ENCODE measurements at places on chromosomes 5 and 9.

GRCh38 chr5:127666043-127666716 lies 17.3 kb downstream of the CTXN3 start:
- DNase-seq, result no peak

DNA sequence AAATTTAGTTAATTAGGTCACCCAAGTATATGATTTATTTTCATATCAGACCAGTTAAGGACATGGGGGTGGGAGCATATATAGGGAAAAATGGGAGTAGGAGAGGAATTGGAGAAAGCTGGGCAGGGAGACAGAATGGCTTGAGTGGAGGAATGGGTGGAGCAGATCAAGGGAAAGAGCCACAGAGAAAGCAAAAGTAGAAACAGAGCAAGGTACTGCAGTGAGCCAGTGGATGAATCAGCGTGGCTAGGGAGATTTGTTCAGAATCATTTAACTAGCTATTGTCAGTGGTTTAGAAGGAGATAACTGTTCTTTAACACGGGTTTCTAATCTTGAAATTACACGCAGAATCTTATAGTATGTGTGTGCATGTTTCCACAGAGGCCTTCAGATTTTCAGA lies 37.4 kb downstream of the SNX24 start:
- DNase-seq, result no peak

- no peak for DNase-seq
Measured at GRCh38 chr5:109100971-109101370, 308.8 kb downstream of the PJA2 start.

- no peak for DNase-seq
Measured at GRCh38 chr5:132195727-132196126, 31.9 kb downstream of the P4HA2 start.

DNA sequence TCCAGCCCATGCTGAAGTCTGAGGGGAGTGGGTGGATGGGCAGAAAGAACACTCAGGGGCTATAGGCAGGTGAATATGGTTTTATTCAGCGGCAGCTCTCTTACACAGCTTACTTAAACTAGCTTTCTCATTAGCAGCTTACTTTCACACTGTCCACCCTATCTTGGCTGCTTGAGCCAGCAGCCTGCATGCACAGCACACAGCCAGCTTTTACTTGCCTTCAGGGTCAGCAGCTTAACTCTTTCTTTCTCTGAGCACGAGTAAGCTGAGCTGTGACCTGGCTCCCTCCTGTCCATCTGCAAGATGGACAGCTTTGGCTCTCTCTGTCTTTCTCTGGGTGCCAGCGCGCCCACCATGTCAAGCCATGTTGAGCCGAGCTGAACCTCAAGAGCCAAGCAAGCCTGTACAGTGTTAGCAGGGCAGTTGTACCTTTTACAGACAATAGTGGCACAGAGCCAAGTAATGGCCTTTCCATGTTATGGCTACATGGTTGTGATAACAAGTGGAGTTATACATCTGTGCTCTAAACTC lies 1054.9 kb downstream of the PTPRD start:
- DNase-seq, result peak; percentile 10

GRCh38 chr9:17204611-17205152 lies 69.8 kb downstream of the CNTLN start:
- DNase-seq, result peak; percentile 3

GRCh38 chr5:148543727-148544126 lies 110.6 kb downstream of the HTR4 start:
- DNase-seq, result no peak

DNA sequence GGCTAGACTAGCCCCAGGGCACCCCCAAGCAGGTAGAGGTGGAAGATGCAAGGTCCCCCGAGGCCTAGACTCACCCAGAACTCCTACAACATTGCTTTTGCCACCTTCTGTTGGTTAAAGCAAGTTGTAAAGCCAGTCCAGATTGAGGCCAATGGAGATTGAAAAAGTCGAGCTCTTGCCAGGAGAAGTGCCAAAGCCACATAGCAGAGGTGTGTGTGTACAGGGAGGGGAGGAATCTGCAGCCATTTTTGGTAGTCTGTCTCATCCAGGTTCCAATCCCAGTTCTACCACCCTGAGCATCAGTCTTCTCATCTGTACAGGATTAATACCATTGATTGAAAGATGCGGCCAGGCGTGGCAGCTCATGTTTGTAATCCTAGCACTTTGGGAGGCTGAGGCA lies 12.3 kb upstream of the URM1 start:
- DNase-seq, result no peak

DNA sequence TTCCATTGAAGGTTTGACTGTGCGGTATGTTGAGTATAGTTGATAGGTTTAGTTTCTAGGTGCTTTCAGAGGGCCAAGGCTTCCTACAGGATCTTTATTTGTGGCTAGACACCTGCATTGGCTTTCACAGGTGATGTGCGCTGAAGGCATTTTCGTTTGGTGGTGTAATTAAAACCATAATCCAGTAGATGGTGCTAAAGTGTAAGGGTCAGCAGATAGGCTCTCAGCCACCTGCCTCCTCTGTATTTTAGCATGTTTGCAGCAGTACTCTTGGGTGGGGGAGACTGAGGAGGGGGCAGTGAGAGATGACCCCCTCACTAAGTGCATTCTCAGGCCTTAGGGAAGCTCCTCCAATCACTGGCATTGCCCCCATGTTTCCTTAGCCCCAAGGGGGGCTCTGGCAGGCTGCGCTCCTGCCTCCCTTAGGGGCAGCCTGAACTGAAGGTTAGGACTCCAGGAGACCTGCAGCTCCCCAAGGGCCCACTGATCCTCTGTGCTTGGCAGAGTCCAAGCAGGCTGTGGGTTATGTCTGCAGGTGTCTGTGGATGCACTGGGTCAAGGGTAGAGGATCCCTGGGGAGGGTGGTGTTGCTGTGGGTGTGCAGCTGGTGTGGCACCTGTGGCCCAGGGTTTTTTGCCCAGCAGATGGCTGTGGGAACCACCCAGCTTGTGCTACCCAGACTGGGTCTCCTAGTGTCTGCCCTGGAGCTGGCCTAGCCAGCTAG lies 23.4 kb downstream of the CDK20 start:
- DNase-seq, result no peak

DNA sequence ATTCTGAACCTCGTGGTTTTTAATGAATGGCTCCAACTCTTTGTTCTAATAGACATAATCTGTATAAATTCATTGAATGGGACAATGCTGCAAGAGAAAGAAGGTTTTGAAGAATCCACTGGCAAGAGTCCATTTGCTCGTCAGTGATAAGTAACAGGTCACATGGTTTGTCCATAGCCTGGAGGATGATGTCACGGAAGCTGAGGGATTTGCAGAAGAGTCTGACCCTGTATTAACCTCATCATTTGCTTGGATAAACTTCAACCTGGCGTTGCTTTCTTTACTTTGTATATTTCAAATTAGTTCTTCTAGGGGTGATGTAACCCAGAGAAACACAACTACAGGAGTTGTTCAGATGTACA lies 197.4 kb downstream of the GAS1 start:
- DNase-seq, result no peak

DNA sequence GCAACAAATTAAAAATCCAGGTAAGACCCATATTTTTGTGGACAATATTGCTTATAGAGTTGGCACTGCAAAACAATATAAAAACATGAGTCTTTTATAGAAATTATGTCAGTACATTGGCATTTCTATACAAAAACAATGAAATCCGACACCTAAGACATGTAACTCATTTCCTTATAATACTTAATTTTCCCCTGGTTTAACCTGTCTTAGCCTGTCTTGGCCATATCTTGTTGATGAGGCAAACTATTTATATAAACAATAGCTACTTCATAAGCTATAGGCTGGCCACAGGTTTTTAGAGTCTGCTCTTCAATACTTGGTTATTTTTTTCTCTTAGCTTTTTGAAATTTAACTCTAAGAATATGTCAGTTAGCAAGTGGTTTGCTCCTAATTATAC lies 44.7 kb upstream of the IZUMO3 start:
- DNase-seq, result no peak

DNA sequence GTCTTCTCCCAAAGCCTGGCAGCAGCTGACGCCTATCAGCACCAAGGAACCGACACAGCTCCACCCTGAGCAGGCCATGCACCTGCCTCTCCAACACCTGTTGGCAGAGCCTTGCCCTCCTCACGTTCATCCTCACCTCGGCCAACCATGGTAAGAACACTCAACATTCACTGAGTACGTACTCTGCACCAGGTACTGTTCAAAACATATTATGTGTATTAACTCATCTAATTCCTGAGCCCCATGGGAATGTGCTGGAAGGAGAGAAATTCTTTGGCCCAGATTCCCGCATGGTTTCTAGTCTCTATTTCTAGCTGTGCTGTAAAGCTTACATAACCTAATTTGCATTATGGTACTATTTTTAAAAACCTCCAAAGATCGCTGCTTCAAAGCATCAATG lies 86.1 kb downstream of the GPR21 start:
- DNase-seq, result no peak

- DNase-seq, result no peak
Measured at GRCh38 chr5:74200560-74200959, 440.0 kb downstream of the ENC1 start.

GRCh38 chr5:2008851-2009629 lies 126.3 kb upstream of the IRX4 start:
- no peak for DNase-seq

DNA sequence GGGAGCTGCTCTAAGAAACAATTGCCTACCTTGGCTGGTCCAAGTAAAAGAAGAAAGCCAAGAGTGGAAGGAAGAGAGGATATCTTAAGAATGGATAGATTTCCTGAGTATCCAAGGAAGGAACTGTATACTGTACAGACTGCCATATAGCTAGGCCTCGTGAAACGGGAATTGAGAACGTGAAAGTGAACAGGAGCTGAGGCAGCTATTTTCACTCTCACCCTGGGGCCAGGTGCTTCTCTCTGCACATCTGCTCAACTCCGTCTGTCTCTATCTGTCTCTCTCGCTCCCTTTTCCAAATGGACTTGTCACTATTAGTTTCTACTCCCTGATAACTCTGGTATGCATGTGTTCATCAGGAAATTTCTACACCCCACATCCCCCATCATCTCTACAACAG lies 35.9 kb upstream of the TESK1 start:
- no peak for DNase-seq

- DNase-seq, result no peak
Measured at GRCh38 chr5:440401-441201, 2.4 kb upstream of the EXOC3 start.

DNA sequence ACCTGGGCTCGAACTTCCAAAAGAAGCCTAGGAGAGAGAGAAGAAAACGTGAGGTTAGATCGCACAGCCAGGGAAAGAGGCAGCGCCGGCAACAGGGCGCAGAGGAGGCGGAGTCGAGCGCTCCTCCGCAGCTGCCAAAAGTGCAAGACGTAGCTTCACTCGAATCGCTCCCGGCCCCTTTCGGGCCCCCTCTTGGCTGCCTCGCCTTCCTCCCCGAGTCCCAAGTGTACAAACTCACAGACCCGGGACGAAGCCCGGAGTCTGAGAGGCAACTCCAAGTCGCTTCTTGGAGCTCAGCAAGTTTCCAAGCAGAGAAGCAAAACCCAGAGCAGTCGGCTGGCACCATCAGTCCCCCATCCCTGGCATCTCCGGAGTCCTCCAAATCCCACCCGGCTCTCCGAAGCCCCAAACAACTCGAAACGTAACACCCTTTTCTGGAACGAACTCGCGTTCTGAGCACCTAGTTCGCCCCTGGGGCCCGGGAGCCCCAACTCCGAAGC lies 1.2 kb downstream of the MIER3 start:
- DNase-seq, result peak; percentile 82

DNA sequence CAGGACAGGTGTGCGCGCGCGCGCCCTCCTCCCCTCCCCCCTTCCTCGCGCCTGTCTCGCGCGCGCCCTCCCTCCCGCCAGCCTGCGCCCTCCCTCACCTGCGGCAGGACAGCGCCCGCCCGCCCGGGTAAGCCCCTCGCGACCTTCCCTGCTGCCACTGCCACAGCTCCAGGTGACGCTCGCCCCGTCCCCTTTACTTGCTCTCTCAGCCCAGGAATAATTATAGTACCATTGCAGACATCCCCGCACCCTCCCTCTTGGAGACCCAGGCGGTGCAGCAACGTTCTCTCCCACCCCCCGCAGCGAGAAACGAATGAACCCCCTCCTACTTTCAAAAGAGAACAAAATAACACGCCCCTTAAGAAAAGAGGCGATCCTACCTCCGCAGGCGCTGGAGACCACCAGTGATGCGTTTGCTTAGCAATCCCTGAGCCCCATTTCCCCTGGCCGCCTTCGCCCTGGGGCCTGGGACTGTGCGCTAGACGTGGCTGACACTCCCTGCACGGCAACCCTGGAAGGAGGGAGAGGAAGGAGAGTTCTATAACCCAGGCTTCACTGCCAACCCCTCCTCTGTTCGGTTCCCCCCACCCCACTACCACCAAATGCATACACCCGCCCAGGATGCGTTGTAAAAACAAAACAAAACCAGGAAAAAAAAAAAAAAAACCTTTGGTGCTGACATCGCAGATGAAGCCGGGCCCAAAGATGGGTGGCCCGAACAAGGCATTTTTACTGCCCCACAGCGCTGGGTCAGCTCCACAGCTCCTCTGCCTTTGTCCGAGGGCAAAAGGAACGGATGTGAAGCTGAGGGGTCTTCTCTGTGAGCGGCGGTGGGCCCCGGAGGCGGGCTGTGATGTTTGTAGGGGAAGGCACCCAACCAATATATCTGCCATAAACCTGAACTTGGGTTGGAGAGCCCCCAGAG lies 5.6 kb upstream of the PURA start:
- DNase-seq, result peak; percentile 72

- no peak for DNase-seq
Measured at GRCh38 chr5:148063861-148064260, at the start of gene SPINK5. Gene SPINK5, plus strand, starts transcription at chr5:148063980. Its CDS starts 65 bp downstream, at chr5:148064045.

Data from right kidney (tissue), 9 donors.